Fibroblast of gingiva (primary cell): ENCODE measurements at places on chromosomes 4 and X.

DNA sequence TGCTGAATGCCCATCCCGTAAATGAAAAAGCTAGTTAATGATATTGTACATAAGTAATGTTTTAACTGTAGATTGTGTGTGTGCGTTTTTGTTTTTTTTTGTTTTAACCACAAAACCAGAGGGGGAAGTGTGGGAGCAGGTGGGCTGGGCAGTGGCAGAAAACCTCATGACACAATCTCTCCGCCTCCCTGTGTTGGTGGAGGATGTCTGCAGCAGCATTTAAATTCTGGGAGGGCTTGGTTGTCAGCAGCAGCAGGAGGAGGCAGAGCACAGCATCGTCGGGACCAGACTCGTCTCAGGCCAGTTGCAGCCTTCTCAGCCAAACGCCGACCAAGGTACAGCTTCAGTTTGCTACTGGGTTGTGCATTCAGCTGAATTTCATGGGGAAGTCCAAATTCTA, at the start of gene SPP1:
Gene SPP1 (plus strand): TSS at position 249 of the 400 bp plus-strand sequence. CDS start 1,182 bp downstream, outside the sequence.
- no peak for DNase-seq

- peak; percentile 47 for DNase-seq
Observed at GRCh38 chrX:19566359-19567222, 51.3 kb upstream of the MAP3K15 start.

DNA sequence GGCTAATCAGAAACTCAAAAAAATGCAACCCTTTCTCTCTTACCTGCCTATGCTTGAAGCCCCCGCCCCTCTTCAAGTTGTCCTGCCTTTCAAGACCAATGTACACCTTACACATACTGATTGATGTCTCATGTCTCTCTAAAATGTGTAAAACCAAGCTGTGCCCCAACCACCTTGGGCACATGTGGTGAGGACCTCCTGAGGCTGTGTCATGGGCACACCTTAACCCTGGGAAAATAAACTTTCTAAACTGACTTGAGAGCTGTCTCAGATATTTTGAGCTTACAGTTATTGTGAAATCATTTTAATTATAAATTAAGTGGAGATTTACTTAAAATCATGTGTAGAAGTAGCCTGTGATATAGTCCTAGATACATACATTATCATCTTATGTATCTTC, 22.2 kb downstream of the GUF1 start:
- DNase-seq = no peak

GRCh38 chrX:77276742-77277141, 170.4 kb upstream of the FGF16 start:
- DNase-seq = no peak

- DNase-seq = no peak
Observed at GRCh38 chrX:34053931-34054330, 78.2 kb downstream of the FAM47A start.

DNA sequence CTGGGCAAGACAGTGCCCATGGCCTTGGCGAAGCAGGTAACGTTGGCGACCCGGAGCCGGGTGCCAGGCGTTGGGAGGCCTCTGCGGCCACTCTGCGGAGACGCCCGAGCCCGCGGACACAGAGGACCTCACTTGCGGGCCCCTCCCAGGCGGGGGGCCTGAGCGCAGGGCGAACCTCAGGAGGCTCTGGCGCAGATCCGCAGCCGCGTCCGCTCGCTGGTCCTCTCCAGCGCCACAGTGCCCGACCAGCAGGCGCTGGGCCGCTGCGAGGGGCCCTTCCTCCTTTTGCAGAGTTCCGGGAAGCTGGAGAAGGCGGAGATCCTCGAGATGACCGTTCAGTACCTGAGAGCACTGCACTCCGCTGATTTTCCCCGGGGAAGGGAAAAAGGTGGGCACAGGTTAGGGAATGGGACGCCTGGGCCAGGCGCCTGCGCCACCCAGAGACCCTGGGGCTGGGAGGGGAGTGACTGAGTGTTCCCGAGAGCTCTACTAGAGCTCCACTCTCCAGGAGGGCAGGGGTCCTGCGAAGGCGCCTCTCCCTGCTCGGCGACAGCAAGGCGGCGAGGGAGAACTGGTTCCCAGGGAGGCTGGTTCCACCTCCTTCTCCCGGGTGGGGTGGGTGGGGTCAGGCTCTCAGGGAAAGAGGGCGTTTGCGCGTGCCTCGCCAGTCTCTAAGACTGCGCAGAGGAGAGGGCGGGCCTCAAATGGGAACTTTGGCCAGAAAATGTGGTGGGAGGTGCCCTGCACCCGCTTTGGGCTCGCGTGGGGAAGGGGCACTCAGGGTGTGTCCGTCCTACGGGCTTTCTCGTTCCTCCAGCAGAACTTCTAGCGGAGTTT, 1.4 kb downstream of the HELT start:
- DNase-seq = no peak

GRCh38 chrX:82848111-82848510, 660.0 kb upstream of the POU3F4 start:
- no peak for DNase-seq

GRCh38 chrX:109485470-109486340, 3.8 kb upstream of the GUCY2F start:
- DNase-seq = peak; percentile 47

DNA sequence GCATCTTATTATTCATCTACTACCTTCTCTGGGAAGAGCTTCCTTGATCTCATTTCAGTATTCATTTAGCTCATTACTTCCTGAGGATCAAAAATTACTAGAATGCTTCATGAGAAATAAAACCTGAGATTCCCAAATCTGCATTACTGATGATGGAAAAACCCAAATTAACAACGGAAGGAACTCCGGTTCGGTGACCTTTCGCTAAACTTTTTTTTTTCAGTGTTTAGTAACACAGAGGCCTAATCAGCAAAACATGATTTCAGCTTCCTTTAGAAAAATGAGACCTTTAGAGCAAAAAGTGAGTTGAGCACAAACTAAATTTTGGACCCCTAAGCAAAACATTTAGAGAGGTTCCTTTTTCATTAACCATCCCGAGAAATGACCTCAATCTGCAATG, 229.2 kb downstream of the MAML3 start:
- DNase-seq = no peak

DNA sequence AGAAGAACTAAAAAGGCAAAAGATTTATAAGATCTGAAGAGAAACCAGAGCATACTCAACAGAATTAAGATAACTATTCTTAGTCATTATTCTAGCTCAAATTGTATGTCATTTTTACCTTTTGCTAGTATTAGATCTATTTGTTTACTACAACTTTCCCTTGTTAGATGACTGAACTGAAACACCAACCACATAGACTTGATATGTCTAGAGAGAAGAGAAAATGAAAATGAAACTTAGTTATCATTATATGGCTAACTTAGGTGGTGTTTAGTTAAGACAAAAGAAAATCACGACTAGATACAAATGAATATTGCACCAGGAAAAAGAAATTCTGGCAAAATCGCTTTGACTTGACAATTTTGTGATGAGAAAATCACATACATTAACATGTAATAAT, 690.8 kb downstream of the PCDH18 start:
- DNase-seq = no peak

DNA sequence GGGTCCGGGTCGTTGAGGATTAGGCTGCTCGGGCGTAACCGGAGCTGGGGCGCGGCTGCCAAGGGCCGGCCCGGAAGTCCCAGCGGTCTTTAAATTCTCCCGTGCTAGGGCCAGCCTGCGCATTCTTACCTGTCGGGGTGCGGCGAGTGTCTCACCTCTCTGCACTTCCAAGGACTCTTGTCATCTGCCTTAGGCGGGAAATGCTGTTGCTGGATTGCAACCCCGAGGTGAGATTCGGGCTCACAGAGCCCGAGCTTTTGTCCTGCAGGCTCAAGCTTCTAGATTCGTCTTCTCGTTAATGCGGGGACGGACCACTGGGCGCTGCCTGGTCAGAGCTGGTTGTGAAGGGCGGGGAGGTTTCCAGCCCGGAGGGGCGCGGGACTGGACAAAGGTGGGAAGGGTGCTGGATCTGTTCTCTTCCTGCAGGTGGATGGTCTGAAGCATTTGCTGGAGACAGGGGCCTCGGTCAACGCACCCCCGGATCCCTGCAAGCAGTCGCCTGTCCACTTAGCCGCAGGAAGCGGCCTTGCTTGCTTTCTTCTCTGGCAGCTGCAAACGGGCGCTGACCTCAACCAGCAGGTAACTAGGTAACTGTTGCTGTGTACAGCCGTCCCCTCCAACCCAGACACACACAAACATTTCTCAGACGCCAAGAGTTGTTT, at the start of gene ANKRD37:
Gene ANKRD37 (plus strand): TSS at position 118 of the 662 bp plus-strand sequence. CDS start 83 bp downstream, at position 201.
- no peak for DNase-seq

DNA sequence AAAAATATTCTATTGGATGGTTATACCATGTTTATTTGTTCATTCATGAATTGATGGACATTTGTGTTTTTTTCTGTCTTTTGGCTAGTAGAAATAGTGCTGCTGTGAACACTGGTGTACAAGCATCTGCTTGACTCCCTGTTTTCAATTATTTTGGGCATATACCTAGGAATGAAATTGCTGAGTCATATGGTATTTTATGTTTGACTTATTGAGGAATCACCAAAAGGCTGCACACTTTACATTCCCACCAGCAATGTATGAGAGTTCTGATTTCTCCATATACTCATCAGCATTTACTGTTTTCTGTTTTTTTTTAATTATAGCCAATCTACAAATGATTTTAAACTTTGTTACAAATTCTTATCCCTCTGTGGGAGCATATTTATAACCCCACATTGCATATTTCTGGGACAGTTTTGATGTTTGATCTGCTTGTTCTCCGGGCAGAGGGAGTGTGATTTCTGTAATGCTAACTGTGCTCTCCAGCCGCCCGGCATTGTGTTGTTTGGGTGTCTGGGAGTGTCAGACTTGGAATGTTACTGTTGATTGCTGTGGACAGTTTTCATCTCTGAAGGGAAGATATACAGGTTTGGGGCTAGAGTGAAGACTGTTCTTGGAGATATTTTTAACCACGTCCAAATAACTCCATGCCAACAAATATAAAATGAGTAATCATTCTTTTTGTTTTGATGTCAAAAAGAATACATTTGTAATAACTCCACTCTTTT, 60.5 kb upstream of the PGRMC2 start:
- DNase-seq = peak; percentile 58

DNA sequence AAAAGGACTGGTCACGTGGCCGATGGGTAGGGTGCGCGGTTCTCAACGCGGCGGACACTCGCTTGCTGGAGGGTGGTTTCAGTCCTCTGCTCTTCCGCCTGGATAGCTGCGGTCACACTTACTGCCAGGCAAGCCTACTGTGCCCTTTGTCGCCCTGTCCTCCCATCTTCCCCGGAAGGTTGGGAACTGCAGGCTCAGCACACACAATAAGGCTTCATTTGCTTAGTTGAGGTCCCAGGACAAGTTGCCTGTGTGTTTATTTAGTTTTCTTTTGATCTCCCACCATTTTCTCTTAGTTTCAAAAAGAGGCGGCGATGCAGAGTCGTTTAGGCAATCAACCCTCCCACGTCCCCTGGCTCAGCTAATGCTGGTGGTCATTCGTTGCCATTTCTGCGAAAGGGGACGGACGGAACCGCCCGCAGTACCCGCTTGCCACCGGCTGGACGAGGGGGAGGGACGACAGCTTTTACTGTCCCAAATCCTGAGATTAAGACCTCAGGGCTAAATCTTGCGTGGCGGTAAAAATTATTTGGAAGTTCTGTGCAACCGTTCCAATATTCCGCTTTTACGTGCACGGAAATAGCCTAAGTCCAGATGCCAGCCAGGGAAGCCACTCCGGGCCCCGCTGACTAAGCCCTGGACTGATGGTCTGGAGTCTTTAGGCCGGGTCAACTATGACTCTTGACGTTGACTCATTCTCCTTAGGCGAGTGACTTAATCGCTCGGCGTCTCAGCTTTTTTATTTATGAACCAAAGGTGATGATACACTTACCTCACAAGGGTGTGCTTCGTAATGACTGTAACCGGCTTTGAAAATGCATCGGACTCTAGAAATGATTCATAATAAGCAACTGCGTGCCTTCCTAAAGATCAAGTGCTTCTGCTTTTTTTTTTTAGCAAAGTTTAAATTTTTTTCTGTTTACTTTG, 671 bp upstream of the EIF4E start:
- peak; percentile 88 for DNase-seq

GRCh38 chr4:158193171-158193749, 17.0 kb upstream of the TMEM144 start:
- no peak for DNase-seq

GRCh38 chr4:113537628-113538027, 223.9 kb downstream of the CAMK2D start:
- no peak for DNase-seq

GRCh38 chrX:77505227-77505626, 58.0 kb downstream of the FGF16 start:
- peak; percentile 64 for DNase-seq

GRCh38 chr4:185309770-185310169, 86.0 kb downstream of the LRP2BP start:
- DNase-seq = no peak

- peak; percentile 35 for DNase-seq
Observed at GRCh38 chr4:53558065-53558801, 33.1 kb downstream of the LNX1 start.

GRCh38 chrX:71282514-71283402, 677 bp upstream of the NONO start:
- DNase-seq = peak; percentile 21

- DNase-seq = no peak
Observed at GRCh38 chr4:38618505-38618904, 45.5 kb upstream of the KLF3 start.

DNA sequence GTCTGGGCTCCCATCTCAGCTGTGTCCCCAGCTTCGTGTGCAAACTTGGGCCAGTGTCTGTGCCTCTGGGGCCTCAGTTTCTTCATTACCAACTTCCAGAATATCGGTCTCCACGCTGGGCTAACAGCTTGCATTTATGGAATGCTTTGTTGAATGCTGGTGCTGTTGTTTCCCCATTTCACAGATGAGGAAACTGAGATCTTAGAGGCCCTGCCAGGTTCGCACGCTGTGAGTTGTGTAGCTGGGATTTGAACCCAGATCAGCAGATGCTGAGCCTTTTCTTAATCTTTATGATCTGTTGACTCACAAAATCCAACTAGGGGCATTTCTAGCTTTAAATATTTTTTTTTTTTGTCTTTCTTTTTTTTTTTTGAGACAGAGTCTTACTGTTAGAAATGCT, 101.5 kb upstream of the STX18 start:
- DNase-seq = no peak

- DNase-seq = peak; percentile 44
Observed at GRCh38 chr4:5824635-5825034, 68.3 kb downstream of the CRMP1 start.

DNA sequence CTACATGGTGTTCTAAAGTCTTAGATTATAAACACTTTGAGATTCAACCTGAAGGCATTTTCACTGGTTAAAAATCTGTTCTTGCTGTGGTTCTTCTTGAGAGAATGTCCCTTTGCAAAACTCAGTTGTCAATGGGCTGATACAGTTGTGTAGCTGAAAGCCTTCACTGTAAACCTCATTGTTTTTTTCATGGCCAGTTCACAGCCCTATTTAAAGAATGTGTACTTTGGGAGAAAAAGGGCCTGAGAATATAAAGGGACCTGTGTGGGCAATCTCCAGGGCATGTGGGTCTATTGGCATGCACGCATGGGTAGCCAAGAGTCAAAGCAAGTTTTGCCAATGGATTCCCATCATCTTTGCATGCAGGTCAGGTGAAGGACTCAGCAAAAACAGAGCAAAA, 7.8 kb upstream of the MAP7D3 start:
- no peak for DNase-seq

- no peak for DNase-seq
Observed at GRCh38 chr4:104901438-104901837, 245.2 kb upstream of the TET2 start.

GRCh38 chr4:121728066-121728465, 31.3 kb upstream of the ANXA5 start:
- DNase-seq = peak; percentile 94

GRCh38 chrX:42975906-42976305, 197.9 kb upstream of the PPP1R2C start:
- no peak for DNase-seq

- no peak for DNase-seq
Observed at GRCh38 chr4:6252051-6252450, 17.6 kb upstream of the WFS1 start.
